Cardiac muscle cell (in vitro differentiated cells and primary cell): ENCODE measurements at places on chromosomes 13 and 19. TPM values are rescaled to one million over a fixed set of nuclear protein-coding genes. Genes with fewer than 3 reads are reported as not detected.

The GSK3A gene
- total RNA-seq, result 28.0 and 33.2 TPM in 2 replicates

The ZNF729 gene
- not detected in 2 replicates for total RNA-seq

The LGALS14 gene
- not detected in 2 replicates for total RNA-seq

GRCh38 chr19:12886651-12886968, 391 bp downstream of the KLF1 start:
- no peaks in the 10 kb centered on the region for H3K27me3 ChIP-seq
- H3K4me3 ChIP-seq, result no peak overlapping the region

The TJP3 gene
- total RNA-seq, result 2.8 and 5.2 TPM in 2 replicates
